ENCODE measurements at places on chromosomes 1 and 21.
A peak's percentile ranks its signal among the peaks of the same experiment; 100 is the strongest.

- DNase-seq: no peak
These were observed 4.2 kb downstream of the FABP3 start for GRCh38 chr1:31368611-31369107.

GRCh38 chr1:180181048-180181447 lies 26.4 kb downstream of the QSOX1 start:
- no peak for DNase-seq

GRCh38 chr1:74946388-74946787 lies 187.8 kb upstream of the LHX8 start:
- DNase-seq: no peak

DNA sequence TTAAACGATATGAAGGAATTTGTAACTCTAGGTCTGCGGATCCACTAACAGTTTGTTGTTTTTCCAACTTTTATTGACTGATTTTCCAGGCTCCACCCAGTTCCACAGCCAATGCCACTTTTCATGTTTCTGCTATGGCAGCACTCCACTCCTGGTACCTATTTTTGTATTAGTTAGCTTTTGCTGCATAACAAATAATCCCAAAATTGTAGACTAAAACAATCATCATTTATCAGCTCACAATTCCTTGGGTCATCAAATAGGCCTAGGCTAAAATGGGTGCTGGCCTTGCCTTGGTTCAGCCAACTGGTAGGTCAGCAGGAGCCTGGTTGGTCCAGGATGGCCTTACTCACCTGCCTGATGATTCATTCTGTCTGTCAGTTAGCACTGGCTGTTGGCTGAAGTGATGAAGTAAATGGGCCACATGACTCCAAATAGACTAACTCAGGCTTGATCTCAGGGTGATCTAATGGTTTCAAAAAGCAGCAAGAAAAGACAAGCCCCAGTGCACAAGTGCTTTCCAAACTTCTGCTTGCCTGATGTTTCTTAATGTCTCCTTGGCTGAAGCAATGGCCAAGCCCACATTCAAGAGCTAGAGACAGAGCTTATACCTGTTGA lies 3.2 kb upstream of the C8B start:
- DNase-seq: no peak

GRCh38 chr1:218829097-218829496 lies 344.6 kb upstream of the LYPLAL1 start:
- DNase-seq: no peak

DNA sequence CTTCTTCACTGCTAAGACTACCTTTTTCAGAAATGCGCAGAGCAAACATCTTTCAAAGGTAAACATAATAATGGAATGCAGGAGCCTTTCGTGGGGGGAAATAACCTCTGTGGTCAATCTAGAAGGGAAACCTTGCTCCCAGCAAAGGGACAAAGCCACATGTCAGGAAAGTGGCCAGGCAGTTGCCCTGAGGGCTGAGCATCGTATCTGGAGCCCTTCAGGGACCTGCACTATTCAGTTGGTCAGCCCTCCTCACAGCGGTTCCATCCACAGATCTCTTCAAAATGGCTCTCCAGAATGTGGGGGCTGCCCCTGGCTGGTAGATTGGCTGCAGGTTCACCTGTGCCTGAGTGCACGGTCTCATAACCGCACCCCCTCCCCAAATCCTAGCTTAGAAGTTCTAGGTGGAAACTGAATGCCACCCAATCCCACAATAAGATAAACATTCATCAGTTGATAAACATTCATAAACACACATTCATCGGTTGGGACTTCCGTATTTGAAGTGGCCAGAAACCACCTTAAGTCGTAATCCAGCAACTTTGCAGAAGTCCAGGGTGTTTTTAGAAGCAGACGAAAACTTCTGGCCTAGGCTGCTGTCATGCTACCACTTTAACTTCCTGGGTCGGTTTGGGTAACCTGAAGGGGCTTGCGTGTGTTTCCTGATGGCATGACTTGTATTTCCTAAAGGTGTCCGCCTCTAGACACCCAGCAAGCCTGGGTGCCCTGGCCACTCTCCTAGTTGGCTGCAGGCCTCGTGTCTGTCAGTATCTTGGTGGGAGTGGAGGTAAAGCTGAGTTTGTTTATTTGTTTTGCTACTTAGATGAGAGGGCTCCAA lies 50.5 kb downstream of the RASSF5 start:
- peak; percentile 54 for DNase-seq

- DNase-seq: no peak
These were observed 1.2 kb downstream of the LORICRIN start for GRCh38 chr1:153260585-153261280.

All from KG1 (cell line).